Activated CD8-positive, alpha-beta memory T cell treated with anti-CD3 and anti-CD28 coated beads for 1 hour (primary cell): ENCODE measurements at places on chromosomes 3 and 15.

- no peak for DNase-seq
Observed at GRCh38 chr3:119663885-119664284, 3.5 kb upstream of the POPDC2 start.

DNA sequence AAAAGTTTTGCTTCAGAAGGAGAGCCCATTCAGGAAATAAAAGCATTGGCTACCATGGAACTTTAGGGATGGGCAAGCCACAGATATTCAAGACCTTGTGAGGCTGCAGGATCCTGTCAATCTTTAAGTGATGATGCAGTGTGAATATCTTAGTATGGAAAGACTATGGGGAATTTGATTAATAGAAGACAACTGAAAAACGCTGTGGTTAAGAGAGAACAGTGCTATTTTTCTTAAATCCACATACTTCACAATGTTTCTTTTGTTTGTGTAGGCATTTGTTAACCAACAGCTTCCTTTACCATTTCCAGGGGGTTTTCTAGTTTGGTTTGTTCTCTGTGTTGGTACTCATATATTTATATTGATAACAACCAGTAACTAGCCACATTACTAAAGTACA is 90.3 kb downstream of the TMEM212 start:
- DNase-seq, result no peak

- DNase-seq, result no peak
Observed at GRCh38 chr3:22887664-22888291, 315.3 kb upstream of the UBE2E2 start.

DNA sequence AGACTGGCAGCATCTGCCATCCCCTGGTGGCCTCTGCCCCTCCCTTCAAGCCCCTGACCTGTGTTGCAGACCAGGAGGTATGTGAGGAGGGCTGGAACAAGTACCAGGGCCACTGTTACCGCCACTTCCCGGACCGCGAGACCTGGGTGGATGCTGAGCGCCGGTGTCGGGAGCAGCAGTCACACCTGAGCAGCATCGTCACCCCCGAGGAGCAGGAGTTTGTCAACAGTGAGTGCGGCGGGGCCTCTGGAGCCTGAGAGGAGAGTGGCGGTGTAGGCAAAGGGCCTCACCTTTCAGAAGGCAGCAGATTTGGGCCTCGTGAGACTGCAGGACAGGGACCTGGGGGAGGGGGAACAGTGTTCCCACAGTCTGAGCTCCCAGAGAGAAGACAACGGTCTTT is 24.0 kb downstream of the HAPLN3 start:
- DNase-seq, result no peak

DNA sequence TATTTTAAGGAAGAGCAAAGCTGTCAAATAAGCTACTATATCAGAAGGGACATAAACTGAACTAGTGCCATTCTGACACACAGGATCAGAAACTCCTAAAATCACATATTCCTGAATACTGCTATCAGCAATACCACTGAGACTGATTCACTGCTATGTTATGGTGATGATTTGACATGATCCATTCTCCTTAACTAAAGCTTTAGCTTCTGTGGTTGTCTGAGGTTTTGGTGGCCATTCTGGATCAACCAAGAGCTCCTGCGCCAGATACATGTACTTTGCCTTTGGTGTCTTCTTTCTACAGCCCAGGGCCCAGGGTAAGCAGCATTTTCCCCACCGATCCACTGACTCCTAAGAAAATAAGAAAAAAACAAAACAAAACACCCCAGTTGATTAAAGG is 6.7 kb upstream of the GP5 start:
- no peak for DNase-seq

GRCh38 chr15:78035321-78035751 is 42.2 kb downstream of the TBC1D2B start:
- peak; percentile 25 for DNase-seq

GRCh38 chr3:178706411-178706810 is 170.2 kb downstream of the KCNMB2 start:
- DNase-seq, result no peak
